Activated B cell treated with CpG ODN at 0.5 μM for 24 hours (primary cell): ENCODE measurements at places on chromosomes 3 and 15. TPM values are rescaled to one million over a fixed set of nuclear protein-coding genes. Genes with fewer than 3 reads are reported as not detected.

- no peak for DNase-seq
Observed at GRCh38 chr15:100457201-100457600, 71.5 kb downstream of the CERS3 start.

DNA sequence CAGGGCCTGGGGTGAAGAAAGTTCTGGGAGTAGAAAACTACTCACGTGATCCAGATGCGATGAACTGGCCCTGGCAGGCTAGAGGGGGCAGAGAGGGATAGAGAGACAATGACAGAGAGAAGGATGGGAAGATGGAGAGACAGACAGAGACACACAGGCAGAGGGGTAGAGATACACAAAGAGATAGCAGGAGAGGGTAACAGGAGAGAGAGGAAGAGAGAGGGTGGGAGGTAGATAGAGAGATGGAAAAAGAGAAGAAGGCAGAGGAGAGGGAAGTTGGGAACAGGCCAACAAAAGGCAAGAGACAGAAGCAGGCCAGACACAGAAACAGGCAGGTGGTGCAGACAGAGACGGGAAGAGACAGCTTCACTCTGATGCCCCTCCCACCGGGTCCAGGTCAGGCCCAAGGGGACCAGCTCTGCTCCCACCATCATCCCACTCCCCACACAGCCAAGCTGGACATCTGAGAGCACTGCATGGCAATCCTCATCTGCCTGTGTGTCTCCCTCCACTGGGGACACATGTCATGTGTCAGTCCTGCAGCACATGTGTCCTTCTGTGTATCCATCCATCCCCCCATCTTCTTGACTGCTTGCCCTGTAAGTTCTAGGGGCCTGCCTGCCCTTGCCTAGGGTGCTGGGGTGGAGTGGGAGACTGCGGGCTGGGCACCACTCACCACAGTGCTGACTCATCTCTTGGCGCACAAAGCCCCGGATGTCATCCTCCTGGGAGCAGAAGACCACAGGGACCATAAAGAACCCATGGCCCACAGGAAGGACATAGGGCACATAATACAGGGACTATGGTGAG is 2.2 kb upstream of the UCN2 start:
- no peak for DNase-seq

- no peak for DNase-seq
Observed at GRCh38 chr3:140180603-140181002, 245.6 kb downstream of the CLSTN2 start.

DNA sequence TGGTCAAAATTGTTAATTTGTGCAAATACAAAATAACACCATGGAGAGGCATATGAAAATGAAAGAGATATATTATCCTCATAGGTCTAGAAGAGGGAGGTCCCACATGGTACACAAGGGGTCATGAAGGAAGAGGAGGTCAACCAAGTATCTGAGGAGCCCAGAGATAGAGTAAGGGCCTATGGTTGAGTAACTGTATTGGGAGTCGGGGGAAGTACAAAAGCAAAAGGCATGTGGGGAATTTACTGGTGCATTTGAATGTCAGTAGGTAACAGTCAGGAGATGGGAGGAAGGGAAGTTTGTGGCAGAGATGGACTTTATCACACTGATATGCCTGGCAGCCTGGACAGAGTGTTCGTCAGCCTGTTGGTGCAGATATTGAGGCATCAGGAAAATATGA is 1113.7 kb downstream of the OTOL1 start:
- DNase-seq = no peak

- peak; percentile 53 for DNase-seq
Observed at GRCh38 chr3:71725271-71725991, at the start of gene EIF4E3. TSS of gene EIF4E3 (minus strand) at chr3:71725402. CDS start at chr3:71725367, 35 bp downstream.

- no peak for DNase-seq
Observed at GRCh38 chr15:70267879-70268278, 170.2 kb upstream of the TLE3 start.

DNA sequence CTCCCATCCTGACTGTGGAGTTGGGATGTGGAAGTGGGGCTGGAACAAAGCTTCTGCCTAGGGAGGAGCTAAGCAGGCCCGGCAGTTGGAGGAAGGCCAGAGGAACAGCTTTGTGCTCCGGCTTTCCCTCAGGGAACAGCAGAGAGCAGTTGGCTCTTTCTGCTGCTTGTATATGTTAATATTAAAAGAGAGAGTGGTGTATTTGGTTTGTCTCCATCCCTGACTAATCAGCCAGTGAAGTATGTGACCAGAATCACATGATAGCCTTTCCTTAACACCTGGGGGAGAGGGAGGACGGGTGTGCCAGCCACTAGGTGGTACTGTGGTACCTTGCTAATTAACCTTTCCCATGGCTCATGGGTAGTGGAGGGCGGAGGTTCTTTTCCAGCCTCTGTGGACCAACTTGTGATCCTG is 10.0 kb downstream of the EIF2B5 start:
- no peak for DNase-seq

DNA sequence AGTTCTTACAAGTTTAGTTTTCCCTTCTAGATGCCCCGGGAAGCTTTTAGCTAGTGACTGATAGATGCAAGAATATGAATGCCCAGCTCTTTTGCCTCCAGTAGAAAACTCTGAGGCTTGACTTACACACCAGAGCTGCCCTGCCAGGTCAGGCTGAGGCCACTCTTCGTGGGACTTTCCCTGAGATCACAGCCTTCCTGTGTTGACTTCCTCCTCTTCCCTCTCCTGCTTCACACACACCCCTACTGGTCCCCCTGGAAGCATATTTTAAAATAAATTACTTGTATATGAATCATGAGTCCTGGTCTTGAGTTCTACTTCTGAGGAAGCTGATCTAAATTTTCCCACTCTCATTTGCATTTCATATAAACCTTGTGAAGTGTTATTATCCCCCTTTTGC is 413.7 kb downstream of the PDCD6IP start:
- DNase-seq = no peak

DNA sequence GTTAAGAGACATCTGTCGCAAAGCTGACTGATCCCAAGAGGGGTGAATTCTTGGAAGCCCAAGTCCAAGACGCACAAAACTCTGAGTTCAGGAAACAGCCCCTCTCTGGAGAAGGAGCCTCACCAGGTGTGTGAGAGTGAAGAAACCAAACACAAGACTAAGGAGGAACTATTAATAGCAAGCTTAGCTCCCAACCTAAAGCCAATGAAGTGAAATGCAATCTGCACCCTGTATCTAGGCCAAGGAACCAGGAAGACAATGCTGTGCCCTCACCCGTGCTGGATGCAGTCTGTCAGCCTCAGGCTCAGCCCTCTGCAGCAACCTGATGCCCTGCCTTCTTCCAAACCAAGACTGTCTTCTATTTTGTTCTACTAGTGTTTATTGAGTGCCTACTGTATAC is 22.5 kb upstream of the THBS1 start:
- DNase-seq = no peak

DNA sequence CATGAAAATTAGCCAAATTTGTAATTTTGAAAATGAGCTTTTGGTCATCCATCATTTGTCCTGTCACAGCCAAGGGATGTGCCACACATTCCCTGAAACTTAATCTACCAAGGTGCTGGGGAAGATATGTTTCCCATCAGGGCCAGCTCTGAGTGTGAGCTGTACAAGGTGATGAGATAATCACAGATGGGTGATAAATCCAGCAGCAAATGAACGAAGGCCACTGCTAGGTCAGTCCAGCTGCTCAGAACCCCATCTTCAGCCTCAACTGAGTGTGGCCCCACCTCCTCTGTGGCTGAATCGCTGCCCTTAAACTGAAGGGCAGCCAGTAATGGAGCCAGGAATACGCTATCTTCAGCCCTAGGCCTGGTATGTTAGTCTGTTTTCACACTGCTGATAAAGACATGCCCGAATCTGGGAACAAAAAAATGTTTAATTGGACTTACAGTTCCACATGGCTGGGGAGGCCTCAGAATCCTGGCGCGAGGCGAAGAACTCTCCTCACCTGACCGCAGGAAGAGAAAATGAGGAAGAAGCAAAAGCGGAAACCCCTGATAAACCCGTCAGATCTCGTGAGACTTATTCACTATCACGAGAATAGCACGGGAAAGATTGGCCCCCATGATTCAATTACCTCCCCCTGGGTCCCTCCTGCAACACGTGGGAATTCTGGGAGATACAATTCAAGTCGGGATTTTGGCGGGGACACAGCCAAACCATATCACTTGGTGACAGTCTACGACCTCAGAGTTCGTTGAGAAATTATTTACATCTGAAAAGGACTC is 553.0 kb downstream of the NTRK3 start:
- DNase-seq = no peak

DNA sequence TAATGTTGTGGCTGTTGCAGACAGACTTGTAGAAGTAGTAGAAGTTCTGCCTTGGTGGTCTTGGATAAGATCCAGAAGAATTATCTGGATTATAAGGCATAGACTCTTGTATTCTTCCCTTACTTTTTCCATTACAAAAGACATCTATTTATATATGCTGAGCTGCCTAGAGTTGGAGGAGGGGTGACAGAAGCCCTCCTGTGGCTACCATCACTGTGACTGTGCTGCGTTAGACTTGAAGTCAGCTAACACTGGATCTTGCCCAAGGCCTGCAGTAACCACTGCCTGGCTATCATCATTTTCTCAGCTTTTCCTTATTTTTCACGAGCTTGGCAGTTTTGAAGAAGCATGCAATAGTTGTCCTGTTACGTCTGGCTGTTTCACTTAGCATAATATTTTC is 684.8 kb upstream of the BCHE start:
- DNase-seq = no peak

DNA sequence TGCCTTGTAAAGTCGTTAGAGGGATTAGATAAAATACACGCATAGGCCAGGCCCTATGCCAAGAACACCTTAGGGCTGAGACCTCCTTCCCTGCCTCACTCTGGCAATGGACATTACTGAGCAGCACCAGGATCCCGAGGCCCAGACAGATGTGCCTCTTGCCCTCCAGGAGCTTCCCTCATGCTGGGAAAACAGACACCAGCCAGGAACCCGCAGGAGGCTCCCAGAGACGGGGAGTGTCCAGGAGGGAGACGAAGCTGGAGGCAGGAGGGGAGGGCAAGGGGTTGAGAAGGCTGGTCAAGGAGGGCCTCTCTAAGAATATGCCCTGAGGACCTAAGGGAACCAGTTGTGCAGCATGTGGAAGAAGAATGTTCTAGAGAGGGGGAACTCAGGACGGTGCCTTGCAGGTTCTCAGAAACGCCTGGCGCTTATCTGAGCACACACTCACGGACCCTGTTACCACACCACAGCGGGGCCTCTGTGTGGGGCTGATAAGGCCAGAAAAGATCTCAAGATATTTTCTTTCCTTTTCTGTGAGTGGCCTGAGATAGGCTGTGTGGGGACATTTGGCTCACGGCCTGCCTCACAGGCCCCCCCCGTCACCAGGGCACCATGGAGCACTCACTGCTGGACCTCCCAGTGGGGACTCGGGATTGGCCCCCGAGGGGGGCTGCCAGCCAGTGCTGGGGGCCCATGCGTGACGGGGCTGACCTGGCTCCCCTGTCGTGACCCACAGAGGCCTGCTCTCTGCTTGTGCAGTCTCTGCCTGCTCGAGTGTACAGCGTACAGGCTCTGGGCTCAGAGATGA is 22.0 kb upstream of the CYP11A1 start:
- DNase-seq = no peak

DNA sequence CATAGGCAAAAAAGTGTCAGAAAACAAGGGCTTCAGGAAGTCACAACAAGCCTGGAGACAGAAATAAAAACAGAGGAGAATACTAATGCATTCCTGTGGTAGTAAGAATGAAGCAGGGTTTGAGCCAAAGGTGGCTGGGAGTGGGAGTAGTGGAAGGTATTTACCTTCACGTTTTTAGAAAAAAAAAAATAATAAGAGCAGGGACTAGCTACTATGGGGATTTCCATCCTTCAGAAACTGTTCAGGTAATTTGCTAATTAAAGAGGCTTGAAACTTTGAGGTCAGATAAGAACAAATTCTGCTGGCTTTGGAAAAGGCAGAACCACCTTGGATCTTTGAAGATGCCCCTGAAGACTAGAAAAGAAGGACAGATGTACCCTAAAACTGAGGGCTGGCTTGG is 18.4 kb downstream of the ILDR1 start:
- no peak for DNase-seq

- DNase-seq = no peak
Observed at GRCh38 chr15:82536409-82537350, 3.6 kb downstream of the RPS17 start.

DNA sequence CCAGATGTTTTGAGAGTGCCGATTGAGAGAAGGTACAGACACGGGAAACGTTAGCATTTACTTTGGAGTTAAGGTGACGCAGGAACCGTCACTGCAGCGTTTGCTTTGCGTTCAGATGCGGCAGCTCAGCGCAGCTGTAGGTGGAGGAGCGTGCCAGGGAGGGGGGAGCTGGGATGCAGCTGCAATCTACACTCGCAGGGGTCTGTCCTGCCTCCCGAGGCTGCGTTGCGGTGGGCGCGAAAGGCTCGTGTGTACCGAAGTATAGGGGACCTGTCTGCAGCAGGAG is 425 bp upstream of the FYTTD1 start:
- no peak for DNase-seq

DNA sequence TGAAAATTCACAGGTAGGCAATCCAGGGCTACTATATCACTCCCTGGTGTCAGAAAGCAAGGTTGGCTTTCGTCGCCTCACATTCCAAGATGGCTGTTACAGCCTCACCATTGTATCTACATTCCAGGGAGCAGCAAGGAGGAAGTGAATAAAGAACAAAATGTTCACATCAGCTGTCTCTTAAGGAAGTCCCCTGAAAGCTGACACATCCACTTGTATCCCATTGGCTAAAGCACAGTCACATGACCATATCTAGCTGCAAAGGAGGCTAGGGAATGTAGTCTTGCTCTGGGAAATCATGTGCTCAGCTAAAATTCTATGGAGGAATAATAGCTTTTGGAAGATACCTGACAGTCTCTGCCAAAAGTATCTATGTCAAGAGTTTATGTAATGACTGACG is 12.8 kb upstream of the GATA2 start:
- no peak for DNase-seq

GRCh38 chr3:141523615-141524375 is 37.0 kb downstream of the RASA2 start:
- no peak for DNase-seq

GRCh38 chr3:170903123-170903522 is 5.3 kb downstream of the EIF5A2 start:
- DNase-seq = no peak

GRCh38 chr15:38226608-38227266 is 25.9 kb upstream of the SPRED1 start:
- no peak for DNase-seq

GRCh38 chr15:98134905-98135304 is 174.4 kb downstream of the ARRDC4 start:
- no peak for DNase-seq

ESYT3 gene
- not detected in 2 replicates for total RNA-seq

C2CD4A gene
- not detected in 2 replicates for total RNA-seq

PGBD4 gene
- 4.8 and 5.3 TPM in 2 replicates for total RNA-seq

SCAANT1 gene
- total RNA-seq = not detected in 2 replicates

BNC1 gene
- not detected in 2 replicates for total RNA-seq
